ENCODE measurements at places on chromosomes 1 and 21.

DNA sequence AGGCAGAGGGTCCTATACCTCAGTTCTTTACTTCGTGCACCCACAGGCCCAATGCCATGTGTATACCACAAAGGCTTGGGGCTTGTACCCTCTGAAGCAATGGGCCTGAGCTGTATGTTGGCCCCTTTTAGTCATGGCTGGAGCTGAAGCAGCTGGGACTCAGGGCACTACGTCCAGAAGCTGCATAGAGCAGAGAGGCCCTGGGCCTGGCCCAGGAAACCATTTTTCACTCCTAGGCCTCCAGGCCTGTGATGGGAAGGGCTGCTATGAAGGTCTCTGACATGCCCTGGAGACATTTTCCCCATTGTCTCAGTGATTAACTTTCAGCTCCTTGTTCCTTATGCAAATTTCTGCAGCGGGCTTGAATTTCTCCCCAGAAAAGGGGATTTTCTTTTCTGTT, 48.1 kb upstream of the VTCN1 start:
- no peak for DNase-seq

DNA sequence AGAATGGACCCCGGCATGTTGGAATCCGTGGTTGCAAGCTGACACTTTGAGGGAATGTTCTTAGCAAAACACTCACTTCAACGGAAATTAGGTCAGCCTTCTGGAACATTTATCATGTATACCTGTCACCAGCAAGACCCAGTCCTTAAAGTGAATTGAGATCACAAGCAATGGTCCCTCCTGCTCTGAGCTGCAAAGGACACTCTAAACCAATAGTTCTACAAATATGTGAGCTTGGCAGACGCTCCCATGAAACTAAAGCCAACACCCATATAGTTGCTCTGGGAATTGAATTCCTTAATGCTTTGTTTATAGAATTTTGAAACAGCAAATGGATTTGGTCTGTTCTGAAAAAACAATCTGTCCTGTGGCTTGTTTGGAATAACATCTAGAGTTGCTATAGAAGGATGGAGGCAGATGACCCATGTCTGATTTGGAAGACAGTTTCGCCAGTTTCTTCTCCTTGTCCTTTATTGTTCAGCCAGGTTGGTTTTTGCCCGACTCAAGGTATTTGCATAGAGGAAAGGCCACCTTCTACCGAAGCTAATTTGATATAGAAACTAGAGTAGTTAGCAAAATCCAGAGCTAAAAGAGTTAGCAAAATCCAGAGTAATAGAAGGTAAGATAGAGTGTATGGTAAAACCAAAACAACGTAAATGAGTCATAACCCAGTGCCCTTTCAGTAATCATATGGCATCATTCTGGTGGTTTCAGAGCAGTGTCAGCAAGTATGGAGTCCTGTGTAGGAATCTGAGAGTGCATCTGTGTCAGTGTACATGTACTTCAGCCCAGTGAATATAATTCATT, 236.2 kb downstream of the NFIA start:
- no peak for DNase-seq

DNA sequence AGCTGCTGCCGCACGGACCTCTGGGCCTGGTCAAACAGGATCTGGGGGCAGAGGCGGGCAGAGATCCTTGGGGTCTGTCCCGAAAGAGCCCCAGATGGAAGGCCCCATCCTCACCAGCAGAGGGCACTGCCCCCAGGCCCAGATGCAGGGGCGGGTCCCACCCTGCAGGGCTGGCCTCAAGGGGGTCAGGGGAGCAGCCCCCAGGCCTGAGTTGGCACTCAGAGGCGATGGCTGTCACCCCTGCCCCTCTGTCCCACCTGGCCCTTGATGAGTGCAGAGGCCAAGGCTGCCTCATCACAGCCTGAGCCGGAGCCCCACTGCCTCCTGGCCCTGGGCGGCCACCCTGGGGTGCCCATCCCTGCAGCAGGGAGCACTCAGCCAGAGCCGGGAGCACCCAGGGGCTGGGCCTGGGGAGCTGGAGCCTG, 5.7 kb downstream of the ACAP3 start:
- no peak for DNase-seq

DNA sequence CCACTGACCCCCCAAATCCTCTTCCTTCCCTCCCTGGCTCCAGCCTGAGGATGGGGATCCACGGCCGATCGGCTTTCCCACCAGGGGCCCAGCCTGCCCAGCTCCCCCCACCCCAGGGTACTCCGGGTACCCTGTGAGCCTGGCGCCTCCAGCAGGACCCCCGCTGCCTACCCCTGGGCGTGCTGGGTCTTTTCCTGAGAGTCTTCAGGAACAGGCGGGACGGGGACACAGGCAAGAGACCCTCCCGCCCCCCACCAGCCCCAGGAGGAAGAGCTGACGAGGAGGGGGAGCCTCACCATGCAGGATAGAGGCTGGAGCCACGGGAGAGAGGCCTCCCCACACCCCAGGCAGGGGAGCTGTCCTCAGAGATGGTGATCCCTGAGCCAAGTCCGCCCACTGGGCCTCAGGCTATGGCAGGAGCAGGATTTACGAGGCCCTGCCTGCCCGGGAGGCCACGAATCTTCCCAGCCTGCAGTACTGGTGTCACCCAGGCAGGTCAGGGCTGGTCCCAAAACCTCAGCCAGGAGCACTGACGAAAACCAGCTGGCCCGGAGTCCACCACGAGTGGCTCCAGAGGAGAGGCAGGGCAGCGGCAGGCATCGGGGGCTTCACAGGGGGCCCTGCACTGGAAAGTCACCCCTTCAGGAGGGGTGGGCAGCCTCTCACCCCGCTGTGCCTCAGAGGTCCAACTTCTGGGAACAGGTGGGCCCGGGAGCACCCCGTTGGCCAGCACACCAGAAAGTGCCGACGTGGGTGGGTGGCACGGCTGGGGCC, 58.0 kb downstream of the MEGF6 start:
- no peak for DNase-seq

DNA sequence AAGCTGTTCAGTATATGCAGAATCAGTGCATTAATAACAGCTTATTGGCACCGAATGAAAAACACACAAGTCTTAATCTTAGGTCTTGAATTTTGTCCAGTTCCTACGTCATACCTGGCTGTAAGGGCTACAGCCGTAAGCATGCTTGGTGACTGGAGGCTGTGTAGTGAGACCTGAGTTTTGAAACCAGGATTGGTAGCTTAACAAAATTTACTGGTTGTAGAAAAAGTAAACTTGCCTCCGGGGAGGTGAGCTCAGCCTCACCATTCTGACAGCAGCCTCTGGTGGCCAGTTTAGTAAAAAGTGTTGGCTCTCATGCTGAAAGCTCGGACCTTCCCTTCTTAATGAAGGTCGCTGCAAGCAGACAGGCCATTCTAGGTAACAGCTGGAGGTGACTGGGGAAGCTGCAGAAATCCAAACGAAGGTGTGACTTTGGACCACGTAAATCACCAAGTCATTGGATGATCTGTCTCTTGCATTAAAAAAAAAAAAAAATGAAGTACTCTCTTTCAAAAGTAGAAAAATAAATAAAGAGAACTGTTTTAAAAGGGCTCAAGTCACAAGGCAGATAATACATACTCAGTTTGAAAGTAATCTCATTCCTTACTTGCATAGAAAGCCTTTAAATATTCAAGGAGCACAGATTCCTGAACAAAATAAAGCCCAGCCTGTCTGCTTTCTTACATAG, 48.9 kb downstream of the HLCS start:
- no peak for DNase-seq

GRCh38 chr21:38819719-38820159, 14.0 kb downstream of the ETS2 start:
- DNase-seq: no peak

- no peak for DNase-seq
These were observed 7.6 kb downstream of the CAPN9 start for GRCh38 chr1:230754796-230755195.

DNA sequence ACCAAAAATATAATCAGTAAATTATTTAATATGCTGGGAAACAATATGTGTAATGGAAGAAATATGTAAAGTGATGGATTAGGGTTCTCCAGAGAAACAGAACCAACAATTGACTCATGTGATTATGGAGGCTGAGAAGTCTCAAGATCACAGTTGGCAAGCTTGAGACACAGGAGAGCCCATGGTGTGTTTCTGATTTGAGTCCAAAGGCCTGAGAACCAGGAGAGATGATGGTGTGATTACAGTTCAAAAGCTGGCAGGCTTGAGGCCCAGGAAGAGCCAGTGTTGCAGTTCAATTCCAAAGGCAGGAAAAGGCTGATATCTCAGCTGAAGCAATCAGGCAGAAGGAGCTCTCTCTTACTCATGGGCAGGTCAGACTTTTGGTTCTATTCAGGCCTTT, 138.8 kb upstream of the NBPF11 start:
- no peak for DNase-seq

DNA sequence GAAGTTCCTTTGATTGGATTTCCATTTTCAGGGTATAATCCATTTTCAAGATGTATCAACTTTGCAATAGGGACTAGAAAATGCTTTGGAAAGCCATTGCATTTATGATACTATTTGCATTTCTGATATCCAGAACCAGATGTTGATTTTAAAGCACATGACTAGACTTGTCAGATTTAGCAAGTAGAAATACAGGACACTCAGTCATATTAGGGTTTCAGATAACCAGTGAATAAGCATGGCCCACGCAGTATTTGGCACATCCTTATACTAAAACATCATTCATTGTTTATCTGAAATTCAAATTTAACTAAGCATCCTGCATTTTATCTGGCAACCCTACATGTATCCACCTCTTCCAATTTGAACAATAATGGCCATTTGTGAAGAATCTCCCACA, 113.3 kb upstream of the DPT start:
- no peak for DNase-seq

DNA sequence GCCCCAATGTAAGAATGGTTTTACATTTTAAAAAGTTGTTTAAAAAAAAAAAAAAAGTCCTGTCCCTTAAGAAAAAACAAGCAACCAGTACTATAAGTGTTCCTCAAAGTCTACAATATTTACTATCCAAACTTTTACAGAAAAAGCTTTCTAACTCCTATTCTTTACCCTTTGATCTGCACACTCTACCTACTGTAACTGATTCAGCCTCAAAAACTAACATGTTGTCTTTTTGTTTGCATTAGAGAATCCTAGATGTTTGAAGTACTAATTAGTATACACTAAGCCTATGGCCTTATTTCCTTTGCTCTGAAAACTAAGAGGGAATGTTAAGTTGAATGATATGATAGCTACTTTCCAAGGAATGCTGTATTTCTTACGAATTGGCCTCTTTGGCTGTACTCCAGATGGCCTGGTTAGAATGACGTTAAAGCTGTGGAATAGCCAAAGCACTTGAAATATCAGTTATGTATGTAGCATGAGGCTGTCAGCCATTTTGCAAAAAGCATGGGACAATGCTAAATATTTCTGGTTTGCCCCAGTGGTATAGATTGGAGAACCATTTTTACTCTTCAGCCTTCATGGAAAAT, 234.8 kb downstream of the GPR52 start:
- DNase-seq: no peak

DNA sequence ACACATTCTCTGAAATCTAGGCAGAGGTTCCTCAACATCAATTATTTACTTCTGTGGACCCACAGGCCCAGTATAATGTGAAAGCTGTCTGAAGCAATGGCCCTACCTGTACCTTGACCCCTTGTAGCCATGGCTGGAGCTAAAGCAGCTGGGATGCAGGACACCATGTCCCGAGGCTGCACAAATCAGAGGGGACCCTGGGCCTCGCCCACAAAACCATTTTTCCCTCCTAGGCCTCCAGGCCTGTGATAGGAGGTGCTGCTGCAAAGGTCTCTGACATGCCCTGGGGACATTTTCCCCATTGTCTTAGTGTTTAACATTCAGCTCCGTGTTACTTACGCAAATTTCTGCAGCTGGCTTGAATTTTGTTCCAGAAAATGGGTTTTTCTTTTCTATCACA, 110.5 kb downstream of the BRINP3 start:
- DNase-seq: no peak

- DNase-seq: no peak
These were observed 178.7 kb downstream of the VAV3 start for GRCh38 chr1:107786203-107786845.

- DNase-seq: no peak
These were observed 41.2 kb downstream of the GADD45A start for GRCh38 chr1:67726224-67726623.

GRCh38 chr1:180358649-180359048, 128.6 kb downstream of the LHX4 start:
- DNase-seq: no peak

DNA sequence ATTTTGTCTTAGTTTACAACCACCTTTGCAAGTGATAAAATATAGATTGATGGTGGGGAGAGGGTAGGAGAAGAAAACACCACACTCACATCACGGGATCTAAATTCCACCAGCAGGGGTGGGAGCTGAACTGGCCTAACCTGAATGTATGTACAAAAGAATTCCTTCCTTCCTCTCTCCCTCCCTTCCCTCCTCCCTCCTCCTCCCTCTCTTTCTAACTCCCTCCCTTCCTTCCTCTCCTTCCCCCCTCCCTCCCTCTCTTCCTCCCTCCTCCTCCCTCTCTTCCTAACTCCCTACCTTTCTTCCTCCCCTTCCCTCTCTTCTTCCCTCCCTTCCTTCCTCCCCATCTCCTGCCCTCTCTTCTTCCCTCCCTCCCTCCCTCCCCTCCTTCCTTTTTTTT, 40.2 kb downstream of the HIVEP3 start:
- DNase-seq: no peak

- no peak for DNase-seq
These were observed 21.6 kb upstream of the GPR137B start for GRCh38 chr1:236120721-236121153.

- no peak for DNase-seq
These were observed 10.2 kb downstream of the TAS1R2 start for GRCh38 chr1:18849261-18849711.

DNA sequence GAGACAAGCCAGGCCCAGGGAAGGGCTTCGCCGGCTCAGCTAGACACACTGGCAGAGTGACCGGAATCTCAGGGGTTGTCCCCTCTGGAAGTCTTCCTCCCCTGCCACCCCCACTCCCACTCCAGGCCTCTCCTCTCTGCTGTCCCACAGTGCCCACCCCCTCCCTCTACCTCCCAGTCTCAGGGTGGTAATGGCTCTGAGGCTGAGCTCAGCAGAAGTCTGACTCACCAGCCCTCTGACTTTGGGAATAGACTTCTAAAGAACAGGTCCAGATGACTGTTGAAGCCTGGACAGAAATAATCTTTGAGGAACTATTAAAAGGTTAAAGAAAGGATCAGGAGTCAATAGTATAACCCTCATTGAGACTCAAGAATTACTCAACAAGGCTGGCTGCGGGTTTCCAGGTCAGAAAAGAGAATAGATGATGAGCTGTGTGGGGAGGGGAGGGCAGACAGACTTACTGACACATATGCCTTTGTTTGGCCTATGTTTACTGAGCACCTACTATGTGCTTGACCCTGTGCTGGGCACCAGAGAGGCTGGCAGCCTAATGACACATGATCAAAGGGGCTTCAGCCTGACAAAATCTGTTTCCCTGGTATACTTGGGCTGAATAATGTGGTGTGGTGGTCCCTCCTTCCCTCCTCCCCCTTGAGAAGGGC, 8.2 kb downstream of the HCRTR1 start:
- no peak for DNase-seq

- DNase-seq: no peak
These were observed 9.5 kb upstream of the CLIC4 start for GRCh38 chr1:24735509-24736375.

GRCh38 chr1:84896279-84896678, 3.3 kb upstream of the LPAR3 start:
- DNase-seq: no peak

All from stimulated activated CD8-positive, alpha-beta memory T cell treated with anti-CD3 and anti-CD28 coated beads, Interleukin-4, amount 100 ng/mL, for 1 hour (primary cell).